ENCODE measurements at places on chromosomes 1 and 21.

- DNase-seq = peak; percentile 8
Measured at GRCh38 chr1:14970115-14970798, 183.3 kb upstream of the TMEM51 start.

- no peak for DNase-seq
Measured at GRCh38 chr1:44543786-44544185, 130.5 kb downstream of the TMEM53 start.

DNA sequence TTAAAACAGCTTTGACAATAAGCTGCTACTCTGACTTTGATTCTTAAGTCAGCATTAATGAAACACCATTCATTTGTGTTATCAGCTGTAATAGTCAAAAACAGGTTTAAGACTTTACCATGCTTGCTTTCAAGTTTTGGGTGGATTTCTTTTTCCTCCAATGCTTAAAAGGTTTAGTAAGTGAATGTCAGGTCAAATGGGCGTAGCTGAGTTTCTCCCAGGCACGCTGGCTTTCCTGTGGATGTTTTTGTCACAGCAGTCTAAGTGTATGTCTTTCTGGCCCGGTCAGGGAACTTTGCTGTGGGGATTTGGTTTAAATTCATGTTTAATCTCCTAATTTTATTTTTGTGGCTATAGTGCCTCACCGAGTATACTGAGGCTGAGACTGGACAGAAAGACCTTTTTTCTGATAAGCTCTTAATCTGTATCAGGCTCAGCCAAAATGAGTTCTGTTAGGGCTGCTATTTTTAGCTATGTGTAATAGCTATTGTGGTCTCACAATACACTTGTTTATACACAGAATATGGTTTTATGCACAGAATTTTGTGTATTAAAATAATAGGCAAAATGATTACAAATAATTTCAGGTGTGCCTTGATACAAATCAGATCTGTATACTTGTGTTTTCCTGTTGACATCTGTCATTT lies 292.8 kb downstream of the DISC1 start:
- DNase-seq = no peak

- DNase-seq = no peak
Measured at GRCh38 chr1:77506771-77507170, 175.7 kb downstream of the ZZZ3 start.

- DNase-seq = no peak
Measured at GRCh38 chr1:118323246-118323645, 138.2 kb upstream of the SPAG17 start.

All from stimulated activated CD8-positive, alpha-beta memory T cell treated with anti-CD3 and anti-CD28 coated beads, Interleukin-15, amount 100 ng/mL, for 48 hours (primary cell).